Stomach (tissue), 19 donors: ENCODE measurements at places on chromosomes 7 and 10. TPM values are rescaled to one million over a fixed set of nuclear protein-coding genes. Genes with fewer than 3 reads are reported as not detected.

- H3K4me1 ChIP-seq: no peaks in the 10 kb centered on the region
- no peaks in the 10 kb centered on the region for H3K36me3 ChIP-seq
- H3K27me3 ChIP-seq: no peaks in the 10 kb centered on the region
- DNase-seq: no peak
- H3K4me3 ChIP-seq: no peak overlapping the region
- no peak overlapping the region for H3K27ac ChIP-seq
Observed at GRCh38 chr7:80764132-80764531, 125.7 kb downstream of the CD36 start.

GRCh38 chr7:18927134-18927533 lies 190.3 kb downstream of the TWIST1 start:
- DNase-seq: no peak
- H3K27me3 ChIP-seq: no peaks in the 10 kb centered on the region
- no peaks in the 10 kb centered on the region for H3K4me1 ChIP-seq
- H3K4me3 ChIP-seq: no peak overlapping the region
- no peak overlapping the region for H3K27ac ChIP-seq

DNA sequence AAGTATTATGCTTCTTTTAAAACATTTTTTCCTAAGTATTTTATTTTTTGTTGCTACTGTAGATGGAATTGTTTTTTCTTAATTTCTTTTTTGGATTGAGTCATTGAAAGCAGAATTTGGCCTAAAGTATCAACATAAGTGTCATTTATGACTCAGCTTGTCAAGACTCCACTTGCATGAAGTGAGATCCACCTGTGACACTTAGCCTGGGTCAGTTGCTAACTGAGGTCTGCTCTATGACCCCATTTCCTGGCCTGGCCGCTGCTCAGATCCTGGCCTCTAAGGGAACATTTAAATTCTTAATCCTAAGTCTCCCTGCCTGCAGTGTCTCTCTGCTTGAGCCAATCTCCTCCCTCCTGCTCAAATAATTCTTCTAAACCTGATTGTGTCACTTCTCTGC lies 35.5 kb downstream of the TMEM270 start:
- H3K36me3 ChIP-seq: no peaks in the 10 kb centered on the region
- peaks cover 51% of the 10 kb centered on the region for H3K4me1 ChIP-seq
- no peak overlapping the region for H3K27ac ChIP-seq
- no peaks in the 10 kb centered on the region for H3K27me3 ChIP-seq

- H3K4me1 ChIP-seq: peaks cover 6% of the 10 kb centered on the region
- peaks cover 56% of the 10 kb centered on the region for H3K27me3 ChIP-seq
- H3K4me3 ChIP-seq: no peak overlapping the region
- DNase-seq: no peak
- H3K27ac ChIP-seq: no peak overlapping the region
Observed at GRCh38 chr10:117686606-117687005, 144.1 kb downstream of the EMX2 start.

GRCh38 chr10:123995461-123996131 lies 97.8 kb downstream of the CHST15 start:
- H3K36me3 ChIP-seq: no peaks in the 10 kb centered on the region
- peaks cover 37% of the 10 kb centered on the region for H3K27me3 ChIP-seq
- H3K4me1 ChIP-seq: peaks cover 45% of the 10 kb centered on the region
- peak overlapping the region; percentile 52 for H3K27ac ChIP-seq

DNA sequence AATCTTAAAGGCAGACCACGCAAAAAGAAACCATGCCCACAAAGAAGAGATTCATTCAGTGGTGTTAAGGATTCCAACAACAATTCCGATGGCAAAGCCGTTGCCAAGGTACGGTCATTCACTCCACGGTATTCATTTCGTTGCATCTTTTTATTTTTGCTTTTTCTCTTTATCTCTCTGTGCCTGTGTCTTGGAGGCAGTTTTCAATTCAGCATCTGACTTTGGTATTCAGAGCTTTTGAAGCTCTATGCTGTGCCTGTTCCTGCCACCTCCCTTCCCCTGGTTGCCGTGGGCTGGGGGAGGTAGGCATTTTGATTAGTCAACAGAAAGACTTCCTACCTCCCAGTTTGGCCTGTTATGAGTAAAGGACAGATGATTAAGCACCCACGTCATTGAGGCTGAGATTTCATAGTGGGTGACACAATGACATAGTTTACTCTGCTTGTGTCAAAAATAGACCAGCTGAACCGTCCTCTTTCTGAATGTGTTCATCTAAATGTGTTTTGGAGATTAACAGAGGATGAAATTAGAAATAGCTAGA lies 149.5 kb downstream of the ARID5B start:
- no peaks in the 10 kb centered on the region for H3K27me3 ChIP-seq
- peaks cover 41% of the 10 kb centered on the region for H3K4me1 ChIP-seq
- peak overlapping the region; percentile 39 for H3K4me3 ChIP-seq
- DNase-seq: peak; percentile 82
- peak overlapping the region; percentile 81 for H3K27ac ChIP-seq
- peaks cover 27% of the 10 kb centered on the region for H3K36me3 ChIP-seq

GRCh38 chr10:5904227-5904626 lies 14.2 kb downstream of the FBH1 start:
- H3K27ac ChIP-seq: no peak overlapping the region
- H3K27me3 ChIP-seq: no peaks in the 10 kb centered on the region
- H3K4me3 ChIP-seq: no peak overlapping the region
- H3K4me1 ChIP-seq: no peaks in the 10 kb centered on the region
- DNase-seq: no peak
- H3K36me3 ChIP-seq: peaks cover 40% of the 10 kb centered on the region

DNA sequence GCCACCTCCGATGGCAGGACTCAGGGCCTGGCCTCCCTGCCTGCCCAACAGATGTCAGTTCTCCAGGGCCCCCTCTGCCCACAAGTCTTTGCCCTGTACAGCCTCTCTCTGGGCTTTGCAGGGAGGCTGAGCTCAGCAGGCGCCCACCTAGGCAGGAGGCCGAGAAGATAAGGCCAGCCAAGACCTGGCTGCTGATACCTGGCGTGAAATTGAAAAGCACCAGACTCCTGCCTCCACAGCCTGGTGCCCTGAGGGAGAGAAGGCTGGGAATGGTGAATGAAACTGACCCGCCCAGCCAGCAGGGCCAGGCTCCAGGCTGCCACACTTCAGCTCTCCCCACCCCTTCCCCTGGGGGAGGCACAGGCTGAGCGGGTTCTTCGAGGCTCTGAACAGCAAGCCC lies 145.8 kb downstream of the CDH23 start:
- no peak for DNase-seq
- no peaks in the 10 kb centered on the region for H3K4me1 ChIP-seq
- H3K4me3 ChIP-seq: no peak overlapping the region
- H3K27me3 ChIP-seq: no peaks in the 10 kb centered on the region
- no peak overlapping the region for H3K27ac ChIP-seq

GRCh38 chr10:3755440-3756359 lies 29.3 kb downstream of the KLF6 start:
- H3K27me3 ChIP-seq: no peaks in the 10 kb centered on the region
- peaks cover 28% of the 10 kb centered on the region for H3K4me1 ChIP-seq
- H3K36me3 ChIP-seq: no peaks in the 10 kb centered on the region

- H3K27ac ChIP-seq: no peak overlapping the region
- no peak overlapping the region for H3K4me3 ChIP-seq
- no peaks in the 10 kb centered on the region for H3K4me1 ChIP-seq
- peaks cover 98% of the 10 kb centered on the region for H3K36me3 ChIP-seq
Observed at GRCh38 chr10:77823811-77824542, 102.6 kb downstream of the DLG5 start.

DNA sequence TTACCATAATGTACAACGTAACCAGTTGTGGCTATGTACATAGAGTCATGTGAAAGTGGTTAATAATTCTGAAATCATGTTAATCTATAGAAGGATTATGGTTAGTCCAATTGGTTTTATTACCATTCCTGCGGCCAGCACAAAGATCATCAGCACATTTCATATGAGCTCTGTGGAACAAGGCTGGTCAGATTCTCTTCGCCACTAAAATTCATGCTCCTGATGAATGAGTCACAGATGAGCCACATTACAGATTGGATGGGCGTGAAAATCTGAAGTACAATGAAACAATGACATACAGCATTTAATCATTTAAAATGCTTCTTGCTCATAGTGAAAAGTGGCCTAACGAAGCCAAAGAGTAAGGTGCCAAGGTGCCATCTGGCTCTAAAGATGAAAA lies 716.2 kb upstream of the PHF14 start:
- H3K4me3 ChIP-seq: no peak overlapping the region
- H3K36me3 ChIP-seq: no peaks in the 10 kb centered on the region
- no peaks in the 10 kb centered on the region for H3K4me1 ChIP-seq
- no peak for DNase-seq
- no peaks in the 10 kb centered on the region for H3K27me3 ChIP-seq

- DNase-seq: peak; percentile 45
- H3K36me3 ChIP-seq: no peaks in the 10 kb centered on the region
- H3K4me3 ChIP-seq: no peak overlapping the region
- no peak overlapping the region for H3K27ac ChIP-seq
- no peaks in the 10 kb centered on the region for H3K27me3 ChIP-seq
- H3K4me1 ChIP-seq: no peaks in the 10 kb centered on the region
Observed at GRCh38 chr7:24381894-24382505, 98.0 kb downstream of the NPY start.

- H3K4me3 ChIP-seq: no peak overlapping the region
- no peaks in the 10 kb centered on the region for H3K36me3 ChIP-seq
- H3K4me1 ChIP-seq: no peaks in the 10 kb centered on the region
- no peak overlapping the region for H3K27ac ChIP-seq
- no peak for DNase-seq
Observed at GRCh38 chr10:86007171-86007570, 359.4 kb downstream of the GRID1 start.

DNA sequence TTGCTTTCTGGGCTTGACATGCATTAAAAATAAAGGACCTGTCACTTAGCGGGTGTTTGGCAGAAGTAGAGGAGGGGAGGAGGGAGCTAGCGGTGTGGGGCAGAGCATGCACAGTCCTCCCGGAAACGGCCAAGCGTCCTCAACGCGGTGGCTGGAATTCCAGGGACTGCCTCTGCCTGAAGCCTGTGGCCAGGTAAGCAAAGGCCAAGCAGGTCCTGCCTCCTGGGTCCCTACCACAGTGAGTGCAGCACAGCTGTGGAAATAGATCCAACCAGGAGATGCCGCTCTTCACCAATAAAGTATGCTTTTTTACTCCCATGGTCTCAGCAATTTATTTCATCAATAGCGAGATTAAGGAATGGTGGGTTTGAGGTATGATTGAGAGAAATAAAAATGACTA lies 323.4 kb downstream of the WDR37 start:
- H3K4me1 ChIP-seq: no peaks in the 10 kb centered on the region
- H3K36me3 ChIP-seq: no peaks in the 10 kb centered on the region

DNA sequence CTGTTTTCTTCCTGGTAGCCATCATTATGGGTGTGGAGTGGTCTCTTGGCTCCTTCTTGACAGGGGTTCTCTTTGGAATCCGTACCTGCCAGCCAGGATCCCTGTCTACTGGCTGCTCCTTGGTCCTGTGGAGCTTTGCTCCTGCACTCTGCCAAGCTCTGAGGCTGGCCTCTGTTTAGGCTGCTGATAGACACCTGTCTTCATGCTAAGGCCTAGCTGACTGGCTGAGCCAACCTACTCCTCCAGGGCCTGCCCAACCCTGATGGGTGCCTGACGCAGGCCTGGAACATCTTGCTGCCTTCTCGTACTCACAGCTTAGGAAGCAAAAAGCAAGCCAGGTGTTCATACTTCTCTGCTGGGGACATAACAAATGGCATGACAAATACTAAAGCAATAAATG lies 333.6 kb upstream of the ZNF32 start:
- no peak for DNase-seq
- no peaks in the 10 kb centered on the region for H3K27me3 ChIP-seq
- H3K27ac ChIP-seq: no peak overlapping the region
- H3K4me1 ChIP-seq: no peaks in the 10 kb centered on the region
- H3K4me3 ChIP-seq: no peak overlapping the region

- no peaks in the 10 kb centered on the region for H3K36me3 ChIP-seq
- H3K4me1 ChIP-seq: no peaks in the 10 kb centered on the region
- DNase-seq: no peak
- no peak overlapping the region for H3K4me3 ChIP-seq
Observed at GRCh38 chr7:15439853-15440252, 122.0 kb downstream of the AGMO start.

- peaks cover 51% of the 10 kb centered on the region for H3K36me3 ChIP-seq
- H3K27me3 ChIP-seq: no peaks in the 10 kb centered on the region
- peaks cover 85% of the 10 kb centered on the region for H3K4me1 ChIP-seq
- peak overlapping the region; percentile 49 for H3K27ac ChIP-seq
Observed at GRCh38 chr10:95312257-95312656, 21.5 kb upstream of the PDLIM1 start.

Gene OR6B1
- not detected for total RNA-seq

Gene FAM25A
- not detected for total RNA-seq

Gene NPFFR1
- 0.45 TPM for total RNA-seq

Gene UCN3
- total RNA-seq: not detected

Gene BLNK
- total RNA-seq: 38.5 TPM

Gene CACNB2
- total RNA-seq: 37.7 TPM
